ENCODE measurements at places on chromosomes 11 and 22.

DNA sequence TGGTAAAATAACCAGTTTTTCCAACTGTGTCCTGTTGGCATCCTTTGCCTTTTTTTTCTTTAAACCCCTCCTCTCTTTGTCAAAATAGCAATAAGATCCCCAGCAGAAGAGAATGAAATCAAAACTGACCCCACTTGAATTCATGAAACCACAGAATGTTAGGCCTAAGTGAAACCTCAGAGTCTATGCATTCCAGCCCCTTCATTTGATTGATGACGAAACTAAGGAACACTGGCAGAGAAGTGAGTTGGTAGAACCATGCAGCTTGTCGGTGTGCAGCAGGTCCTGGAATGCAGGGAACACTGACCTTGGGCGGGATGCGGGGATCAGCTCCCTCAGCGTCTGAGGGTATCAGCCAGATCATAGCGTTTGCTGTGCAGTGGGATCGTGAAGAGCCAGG, 57.5 kb downstream of the GRK3 start:
- no peak for DNase-seq

GRCh38 chr22:27895600-27895999, 23.5 kb downstream of the PITPNB start:
- no peak for DNase-seq

DNA sequence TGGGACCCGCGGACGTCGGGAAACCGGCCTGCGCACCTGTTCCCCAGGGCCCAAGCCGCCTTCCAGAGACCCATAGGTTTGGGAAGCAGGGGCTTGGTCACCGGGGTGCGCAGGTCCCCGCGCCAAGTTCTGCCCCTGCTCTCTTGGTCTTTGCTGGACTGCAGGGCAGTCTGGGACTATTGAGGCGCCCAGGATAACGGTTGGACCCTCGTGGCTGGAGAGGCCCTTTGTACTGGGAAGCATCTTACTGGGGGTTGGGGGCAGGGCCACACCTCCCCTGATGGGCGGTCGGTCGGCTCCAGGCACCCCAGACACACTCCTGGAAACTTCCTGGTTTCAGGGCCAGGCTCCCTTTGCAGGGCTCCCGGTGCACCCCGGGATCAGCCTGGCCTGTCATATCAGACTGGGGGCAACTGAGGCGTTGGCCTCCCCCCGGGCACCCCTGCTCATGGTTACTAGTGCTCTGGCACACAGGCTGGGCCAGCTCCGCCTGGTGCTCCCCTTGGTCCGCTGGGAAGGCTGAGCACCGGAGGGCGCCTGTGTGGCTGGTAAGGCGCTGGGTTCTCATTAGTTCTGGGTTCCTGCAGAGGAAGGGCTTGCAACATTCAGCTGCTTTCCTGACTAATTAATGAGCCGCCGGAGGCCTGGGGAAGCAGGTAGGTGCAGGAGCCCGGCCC, 1250.5 kb downstream of the BRD1 start:
- DNase-seq: no peak

DNA sequence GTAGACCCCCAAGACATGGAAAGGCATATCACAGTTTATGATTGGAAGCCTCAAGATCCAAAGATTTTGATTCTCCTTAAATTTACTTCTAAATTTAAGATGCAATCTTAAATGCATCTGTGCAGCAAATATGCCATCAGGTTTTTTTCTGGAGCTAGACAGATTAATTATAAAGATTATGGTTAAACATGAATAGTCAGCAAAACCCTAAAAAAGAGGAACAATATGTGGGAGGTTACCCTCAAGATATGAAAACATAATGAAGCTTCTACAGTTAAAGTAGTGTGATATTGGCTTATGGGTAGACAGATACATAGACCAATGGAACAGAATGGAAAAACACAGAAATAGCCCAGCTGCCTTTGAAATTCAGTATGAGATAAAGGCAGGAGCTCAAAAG, 31.7 kb downstream of the OR8B12 start:
- DNase-seq: no peak

- no peak for DNase-seq
Observed at GRCh38 chr11:62770778-62771143, 435 bp upstream of the TAF6L start.

GRCh38 chr11:99257131-99257530, 236.4 kb downstream of the CNTN5 start:
- DNase-seq: peak; percentile 2

DNA sequence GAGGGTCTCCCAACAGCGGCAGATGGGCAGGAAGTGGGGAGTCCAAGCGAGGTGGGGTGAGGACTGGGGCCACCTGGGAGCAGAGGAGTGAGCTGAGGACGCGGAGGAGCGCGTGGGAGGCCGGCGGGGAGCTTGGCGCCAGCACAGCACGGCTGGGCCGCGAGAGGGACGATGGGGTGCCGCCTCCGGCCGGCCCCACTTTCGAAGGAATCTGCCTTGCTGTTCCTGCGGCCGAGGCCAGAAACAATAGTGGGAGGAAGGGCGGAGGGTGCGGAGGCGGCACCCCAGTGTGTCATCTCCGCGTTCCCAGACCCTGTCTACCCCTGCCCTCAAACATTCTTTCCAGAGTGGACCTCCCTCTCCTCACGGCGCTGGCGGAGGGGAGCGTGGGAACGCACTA, 5.5 kb downstream of the INS start:
- DNase-seq: no peak

DNA sequence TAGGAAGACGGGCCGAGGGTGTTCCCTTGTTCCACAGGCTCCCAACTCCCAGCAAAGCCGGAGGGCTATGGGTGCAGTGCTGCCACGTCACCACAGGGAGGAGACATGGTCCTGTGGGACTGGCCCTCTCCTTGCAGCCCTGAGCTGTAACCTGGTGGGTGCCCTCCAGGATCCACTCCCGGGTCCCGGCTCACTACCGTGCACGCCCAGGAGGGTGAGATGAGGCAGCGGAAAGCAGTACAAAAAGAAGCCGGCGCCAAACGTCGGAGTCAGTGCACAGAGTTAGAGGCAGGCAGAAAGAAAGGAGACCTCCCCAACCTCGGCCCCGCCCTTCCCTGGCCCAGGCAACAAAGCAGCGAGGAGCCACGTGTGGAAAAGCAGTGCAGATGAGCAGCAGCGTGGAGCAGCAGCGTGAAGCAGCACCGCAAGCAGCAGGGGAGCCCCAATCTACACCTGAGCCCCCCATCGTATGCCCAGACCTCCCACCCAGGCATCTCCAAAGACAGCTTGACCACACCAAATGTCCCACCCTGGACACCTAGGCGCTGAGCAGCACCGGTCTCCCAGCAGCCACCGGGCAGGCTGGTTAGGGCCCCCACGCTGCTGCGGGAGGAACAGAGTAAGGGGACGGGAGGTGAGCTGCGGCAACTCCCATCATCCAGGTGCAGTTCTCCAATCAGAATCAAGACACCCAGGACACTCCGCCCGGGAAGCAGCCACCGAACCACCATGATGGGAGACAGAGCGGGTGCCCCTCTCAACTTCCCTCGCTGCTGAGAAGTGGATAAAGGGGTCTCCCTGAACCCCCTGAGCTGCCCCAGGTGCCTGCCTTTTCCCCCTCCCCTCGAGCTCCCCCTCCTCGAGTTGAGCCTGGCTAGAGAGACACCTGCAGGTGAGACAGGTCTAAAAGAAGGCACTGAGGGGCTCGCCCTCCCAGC, 28.8 kb downstream of the IGSF9B start:
- peak; percentile 54 for DNase-seq

- DNase-seq: no peak
Observed at GRCh38 chr22:30568137-30568805, 6.2 kb downstream of the GAL3ST1 start.

DNA sequence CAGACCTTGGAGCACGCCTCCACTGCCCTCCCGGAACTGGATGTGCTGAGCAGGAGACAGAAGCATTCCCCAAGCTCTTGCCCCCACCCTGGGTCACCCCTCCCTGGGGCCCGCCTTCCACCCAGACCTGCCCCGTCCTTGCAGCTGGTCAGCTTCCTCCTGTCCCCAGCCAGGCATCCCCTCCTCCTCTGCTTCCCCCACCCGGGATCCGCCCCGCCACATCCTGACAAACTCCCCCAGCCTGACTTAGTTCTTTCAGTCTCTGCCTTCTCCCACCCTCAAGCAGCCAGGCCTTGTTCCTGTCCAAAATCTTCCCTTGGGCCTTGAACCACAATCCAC, 1.1 kb upstream of the PLXNB2 start:
- DNase-seq: peak; percentile 30

DNA sequence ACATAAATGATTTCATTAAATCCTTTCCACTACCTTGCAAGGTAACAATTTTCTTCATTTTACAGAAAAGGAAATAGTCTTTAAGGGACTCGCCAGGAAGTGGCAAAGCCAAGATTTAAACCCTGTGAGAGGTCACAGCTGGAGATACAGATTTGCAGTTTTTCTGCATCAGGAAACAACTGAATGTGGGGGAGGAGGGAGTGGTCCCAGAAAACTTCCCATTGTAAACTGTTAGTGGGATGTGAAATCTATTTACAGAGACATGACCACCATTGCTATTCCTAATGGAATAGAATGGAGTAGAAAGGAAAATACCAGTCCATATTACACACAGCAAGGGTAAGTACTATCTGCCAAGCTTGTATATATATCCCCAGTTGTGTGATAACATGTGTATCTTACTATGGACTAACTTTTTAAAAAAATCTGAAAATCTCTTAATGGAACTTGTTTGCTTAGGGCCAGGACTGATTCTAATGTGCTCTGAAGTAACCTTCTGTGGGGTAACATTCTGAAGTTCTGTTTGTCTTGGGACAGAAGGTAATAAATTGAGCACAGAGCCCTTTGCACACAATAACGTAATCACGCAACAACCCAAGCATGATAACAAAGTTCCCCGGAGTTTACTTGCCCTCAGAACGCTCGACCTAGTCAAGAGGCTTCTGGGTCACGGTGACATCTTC, 10.9 kb upstream of the TSKU start:
- DNase-seq: peak; percentile 36

- DNase-seq: peak; percentile 5
Observed at GRCh38 chr11:132099692-132100091, 729.3 kb downstream of the NTM start.

- peak; percentile 70 for DNase-seq
Observed at GRCh38 chr11:47617417-47617809, 23.2 kb upstream of the C1QTNF4 start.

- DNase-seq: no peak
Observed at GRCh38 chr11:20161230-20161918, 1.1 kb upstream of the DBX1 start.

DNA sequence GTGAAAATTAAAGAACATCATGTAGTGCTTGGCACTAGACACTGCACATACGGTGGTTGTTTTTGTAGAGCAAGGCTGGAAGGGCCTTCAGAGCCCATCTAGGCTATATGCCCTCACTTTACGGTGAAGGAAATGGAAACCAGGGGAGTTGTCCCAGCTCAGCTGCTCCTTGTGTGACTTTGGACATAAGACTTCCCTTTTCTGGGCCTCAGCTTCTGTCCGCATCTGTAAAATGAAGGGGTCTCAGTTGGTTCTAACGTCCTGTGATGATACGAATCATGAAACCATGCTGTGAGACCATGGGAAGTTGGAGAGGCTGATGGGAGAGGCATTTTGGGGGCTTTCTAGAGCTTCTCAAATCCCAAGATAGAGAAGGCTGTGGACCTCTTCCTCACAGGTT, 4.7 kb downstream of the KCNE3 start:
- DNase-seq: no peak

DNA sequence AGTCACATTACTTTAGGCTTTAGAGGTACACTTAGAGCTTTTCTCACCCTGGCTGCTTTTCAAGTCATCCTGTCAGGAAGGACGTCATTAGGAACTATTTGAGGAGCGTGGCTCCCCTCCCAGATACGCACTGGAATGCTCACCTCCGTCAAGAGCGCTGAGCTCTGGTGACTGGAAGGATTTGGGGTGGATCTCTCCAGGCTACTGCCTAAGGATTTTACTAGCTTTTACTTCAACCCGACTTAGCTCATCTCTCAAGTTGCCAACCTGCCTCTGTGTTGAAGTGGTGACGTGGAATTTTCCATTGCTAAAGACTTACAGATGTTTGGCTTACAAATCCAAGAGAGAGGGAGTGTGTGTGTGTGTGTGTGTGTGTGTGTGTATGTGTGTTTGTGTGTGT, 355.3 kb upstream of the CCDC90B start:
- peak; percentile 94 for DNase-seq

DNA sequence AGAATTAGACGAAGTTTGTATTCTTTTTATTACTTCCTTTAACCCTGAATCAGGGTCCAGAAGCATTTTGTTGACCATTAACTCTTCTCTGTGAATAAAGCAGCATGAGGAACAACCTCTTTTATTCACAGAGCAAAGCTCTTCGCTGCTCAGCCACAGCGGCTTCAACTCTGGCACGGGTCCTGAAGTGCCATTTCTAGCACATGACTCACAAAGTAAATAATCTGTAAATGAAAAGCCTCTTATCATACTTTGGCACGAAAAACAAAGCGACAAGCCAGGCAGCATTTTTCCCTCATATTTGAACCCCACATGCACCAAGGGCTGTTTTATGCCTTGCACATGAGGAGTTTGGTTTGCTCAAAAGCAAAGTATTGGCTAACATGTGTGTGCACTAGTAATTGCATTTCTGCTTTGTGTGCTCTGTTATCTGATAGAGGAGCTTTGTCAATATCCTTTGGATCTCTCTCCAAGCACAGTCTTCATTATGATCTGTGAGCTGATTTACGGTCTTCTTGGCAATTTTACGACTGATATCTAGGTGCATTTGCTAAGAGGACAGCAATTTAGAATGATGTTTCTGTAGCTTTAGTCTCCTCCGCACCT, 33.0 kb upstream of the APOBEC3A start:
- peak; percentile 79 for DNase-seq
